ENCODE measurements at places on chromosomes 7 and 10.

GRCh38 chr7:6294839-6295238 lies 22.4 kb upstream of the CYTH3 start:
- DNase-seq, result no peak

DNA sequence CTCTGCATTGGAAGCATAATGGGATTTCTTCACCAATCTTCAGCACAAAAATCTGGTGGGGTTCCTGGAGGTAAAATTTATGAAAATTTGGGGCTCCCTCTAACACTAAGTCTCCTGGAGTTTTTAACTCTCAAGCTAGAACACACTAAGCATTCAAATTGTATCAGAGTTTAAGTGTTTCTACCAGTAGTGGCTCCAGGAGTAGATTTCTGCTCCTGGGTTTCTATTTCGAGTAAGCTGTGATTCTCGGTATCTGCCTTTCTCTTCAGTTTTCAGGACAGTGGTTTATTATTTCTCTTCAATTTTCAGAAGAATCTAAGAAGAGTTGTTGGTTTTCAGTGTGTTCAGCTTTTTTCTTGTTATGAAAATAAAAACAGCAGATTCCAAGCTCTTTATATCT lies 566.4 kb upstream of the KCND2 start:
- DNase-seq, result no peak

GRCh38 chr10:116715341-116715740 lies 27.0 kb downstream of the HSPA12A start:
- no peak for DNase-seq

DNA sequence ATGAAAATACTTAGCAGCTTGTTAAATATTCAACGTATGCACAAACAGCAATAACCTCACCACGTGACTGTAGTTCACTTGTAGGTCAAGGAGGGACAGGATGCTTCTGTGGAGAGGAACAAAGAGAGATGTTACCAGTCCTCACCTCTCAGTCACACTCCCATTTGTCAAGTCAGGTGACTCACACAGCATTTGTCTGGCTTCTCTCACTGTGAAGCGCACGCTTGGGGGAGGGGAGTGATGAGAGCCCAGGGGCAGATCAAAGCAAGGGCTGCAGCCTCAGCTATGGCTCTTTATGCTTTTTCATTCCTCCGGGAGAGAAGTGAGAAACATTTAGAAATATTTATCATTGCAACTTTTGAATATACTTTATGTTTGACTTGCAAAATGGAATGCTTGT lies 2.9 kb upstream of the RBM20 start:
- no peak for DNase-seq

GRCh38 chr7:37371755-37372154 lies 76.9 kb downstream of the ELMO1 start:
- DNase-seq, result no peak

- DNase-seq, result no peak
Observed at GRCh38 chr7:4430227-4430626, 251.9 kb upstream of the FOXK1 start.

- no peak for DNase-seq
Observed at GRCh38 chr7:127858915-127859189, 172.4 kb downstream of the LRRC4 start.

Data from NCI-H2081 (cell line).